ENCODE measurements at places on chromosomes 13 and 19. TPM values are rescaled to one million over a fixed set of nuclear protein-coding genes. Genes with fewer than 3 reads are reported as not detected.

- peaks cover 6% of the 10 kb centered on the region for H3K4me1 ChIP-seq
- H3K27ac ChIP-seq: no peak overlapping the region
- no peak for DNase-seq
- H3K27me3 ChIP-seq: no peaks in the 10 kb centered on the region
These were observed 139.3 kb downstream of the IRS2 start for GRCh38 chr13:109647053-109647452.

DNA sequence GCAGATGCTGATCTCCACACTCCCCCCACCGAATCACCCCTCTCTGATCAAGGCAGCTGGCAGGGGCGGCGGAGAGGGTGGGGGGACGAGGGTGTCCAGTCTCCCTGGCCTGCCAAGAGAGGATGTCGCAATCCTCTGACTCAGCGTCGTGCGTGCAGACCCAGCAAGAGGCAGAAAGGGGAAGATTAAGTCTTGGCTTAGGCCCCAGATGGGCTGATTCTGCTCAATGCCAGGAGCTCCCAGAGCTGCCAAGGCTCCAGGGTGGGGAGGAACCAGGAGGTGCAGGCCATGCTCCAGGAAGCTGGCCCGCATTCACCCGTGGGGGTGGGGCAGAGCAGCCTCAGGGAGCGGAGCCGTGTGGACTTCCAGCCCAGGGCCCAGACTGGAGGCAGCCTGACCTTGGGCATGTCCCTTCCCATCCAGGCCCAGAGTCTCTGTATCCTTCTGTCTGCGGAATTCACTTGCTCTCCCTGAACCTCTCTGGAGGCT lies 6.6 kb upstream of the BCL3 start:
- H3K27me3 ChIP-seq: no peaks in the 10 kb centered on the region
- peak overlapping the region; percentile 37 for H3K27ac ChIP-seq
- no peak for DNase-seq
- H3K4me1 ChIP-seq: peaks cover 59% of the 10 kb centered on the region
- H3K36me3 ChIP-seq: no peaks in the 10 kb centered on the region
- no peak overlapping the region for H3K4me3 ChIP-seq

DNA sequence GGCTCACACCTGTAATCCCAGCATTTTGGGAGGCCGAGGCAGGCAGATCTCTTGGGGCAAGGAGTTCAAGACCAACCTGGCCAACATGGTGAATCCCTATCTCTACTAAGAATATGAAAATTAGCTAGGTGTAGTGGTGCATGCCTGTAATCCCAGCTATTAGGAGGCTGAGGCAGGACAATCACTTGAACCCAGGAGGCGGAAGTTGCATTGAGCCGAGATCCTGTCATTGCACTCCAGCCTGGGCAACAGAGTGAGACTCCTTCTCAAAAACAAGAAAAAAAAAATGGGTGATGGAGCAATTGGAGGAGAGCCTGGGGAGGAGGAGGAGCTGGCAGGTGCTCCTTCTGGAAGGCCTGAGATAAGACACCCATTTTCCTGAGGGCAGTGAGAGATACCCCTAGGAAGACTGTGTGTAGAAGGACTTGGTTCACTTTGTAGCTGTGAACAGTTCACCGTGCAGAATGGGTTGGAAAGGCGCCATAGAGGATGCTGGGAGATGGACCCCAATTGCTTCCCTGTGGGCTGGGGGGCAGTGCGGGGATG lies 8.7 kb upstream of the CARM1 start:
- H3K27me3 ChIP-seq: no peaks in the 10 kb centered on the region
- peaks cover 10% of the 10 kb centered on the region for H3K4me1 ChIP-seq
- no peaks in the 10 kb centered on the region for H3K36me3 ChIP-seq
- no peak overlapping the region for H3K4me3 ChIP-seq
- H3K27ac ChIP-seq: no peak overlapping the region
- no peak for DNase-seq

KCNJ14 gene
- 0.77 TPM for total RNA-seq

DNA sequence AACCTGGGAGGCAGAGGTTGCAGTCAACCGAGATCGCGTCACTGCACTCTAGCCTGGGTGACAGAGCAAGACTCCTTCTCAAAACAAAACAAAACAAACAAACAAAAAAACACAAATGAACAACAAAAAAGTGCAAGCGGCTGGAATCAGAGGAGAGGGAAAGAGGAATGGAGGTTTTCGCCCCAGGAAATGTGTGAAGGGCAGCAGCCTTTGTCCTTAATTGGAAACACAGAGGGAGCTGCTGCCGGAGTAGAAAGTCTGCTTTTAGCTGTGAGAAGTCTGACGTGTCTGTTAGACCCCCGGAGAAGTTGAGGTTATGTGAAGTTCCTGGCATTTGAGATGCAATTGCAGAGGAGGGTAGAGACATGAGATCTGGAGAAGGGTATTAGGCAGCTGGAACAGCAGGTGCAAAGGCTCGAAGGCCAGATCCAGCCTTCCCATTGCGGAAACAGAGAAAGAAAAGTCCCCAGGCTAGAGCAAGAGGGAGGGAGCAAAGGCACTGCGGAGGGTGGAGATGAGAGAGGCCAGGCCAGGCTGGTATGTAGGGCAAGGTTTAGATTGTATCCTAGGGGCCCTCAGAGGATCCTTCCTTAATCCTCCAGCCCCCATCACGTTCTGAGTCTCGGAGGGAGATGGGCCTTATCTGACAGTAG lies 473 bp downstream of the TMIGD2 start:
- peak overlapping the region; percentile 31 for H3K4me3 ChIP-seq
- no peak for DNase-seq
- peaks cover 52% of the 10 kb centered on the region for H3K4me1 ChIP-seq
- no peaks in the 10 kb centered on the region for H3K27me3 ChIP-seq
- peak overlapping the region; percentile 64 for H3K27ac ChIP-seq
- H3K36me3 ChIP-seq: no peaks in the 10 kb centered on the region

ZNF442 gene
- total RNA-seq: 3.4 TPM

GRCh38 chr13:37443538-37443937 lies 155.0 kb downstream of the POSTN start:
- DNase-seq: no peak
- H3K4me3 ChIP-seq: no peak overlapping the region
- no peaks in the 10 kb centered on the region for H3K27me3 ChIP-seq
- no peaks in the 10 kb centered on the region for H3K36me3 ChIP-seq
- no peak overlapping the region for H3K27ac ChIP-seq

DNA sequence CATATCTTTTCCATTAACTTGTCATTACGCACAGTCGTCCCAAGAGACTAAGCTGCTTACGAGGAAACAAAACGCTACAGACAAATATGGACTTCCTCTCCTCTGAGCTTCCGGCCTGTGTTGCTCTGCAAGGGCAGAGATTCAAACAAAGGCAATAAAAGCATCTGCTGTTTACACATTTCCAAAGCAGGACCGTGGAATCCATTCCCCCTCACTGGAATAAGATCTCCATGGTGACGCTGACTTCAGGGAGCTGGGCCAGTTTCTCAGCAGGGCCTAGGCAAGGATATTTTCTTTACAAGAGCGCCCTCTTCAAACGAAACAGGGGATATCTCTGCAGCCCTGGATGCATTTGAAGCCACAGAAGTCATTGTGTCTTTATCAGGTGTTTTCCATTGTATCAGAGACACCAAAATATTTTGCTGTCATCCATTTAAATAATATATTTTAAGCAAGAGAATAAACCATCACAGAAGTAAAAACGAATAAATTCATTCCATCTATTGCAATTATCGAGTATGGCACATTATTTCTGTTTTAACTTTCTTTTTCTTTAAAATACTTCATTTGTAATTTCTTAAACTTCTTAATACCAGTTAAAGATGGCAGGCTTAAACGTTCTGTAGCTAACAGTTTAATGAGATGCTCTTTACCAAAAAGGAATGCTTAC lies 177.5 kb downstream of the DCLK1 start:
- H3K27me3 ChIP-seq: no peaks in the 10 kb centered on the region
- H3K4me3 ChIP-seq: no peak overlapping the region

NMRK2 gene
- total RNA-seq: not detected

- no peaks in the 10 kb centered on the region for H3K36me3 ChIP-seq
- no peak for DNase-seq
- H3K27me3 ChIP-seq: no peaks in the 10 kb centered on the region
- no peak overlapping the region for H3K4me3 ChIP-seq
These were observed 44.6 kb downstream of the KL start for GRCh38 chr13:33060815-33061214.

- H3K36me3 ChIP-seq: no peaks in the 10 kb centered on the region
- no peak overlapping the region for H3K27ac ChIP-seq
- H3K27me3 ChIP-seq: no peaks in the 10 kb centered on the region
These were observed 242.7 kb upstream of the IPO5 start for GRCh38 chr13:97710797-97711196.

- H3K4me3 ChIP-seq: no peak overlapping the region
- DNase-seq: no peak
- no peak overlapping the region for H3K27ac ChIP-seq
These were observed 173.5 kb upstream of the LSM14A start for GRCh38 chr19:33998739-33999345.

DNA sequence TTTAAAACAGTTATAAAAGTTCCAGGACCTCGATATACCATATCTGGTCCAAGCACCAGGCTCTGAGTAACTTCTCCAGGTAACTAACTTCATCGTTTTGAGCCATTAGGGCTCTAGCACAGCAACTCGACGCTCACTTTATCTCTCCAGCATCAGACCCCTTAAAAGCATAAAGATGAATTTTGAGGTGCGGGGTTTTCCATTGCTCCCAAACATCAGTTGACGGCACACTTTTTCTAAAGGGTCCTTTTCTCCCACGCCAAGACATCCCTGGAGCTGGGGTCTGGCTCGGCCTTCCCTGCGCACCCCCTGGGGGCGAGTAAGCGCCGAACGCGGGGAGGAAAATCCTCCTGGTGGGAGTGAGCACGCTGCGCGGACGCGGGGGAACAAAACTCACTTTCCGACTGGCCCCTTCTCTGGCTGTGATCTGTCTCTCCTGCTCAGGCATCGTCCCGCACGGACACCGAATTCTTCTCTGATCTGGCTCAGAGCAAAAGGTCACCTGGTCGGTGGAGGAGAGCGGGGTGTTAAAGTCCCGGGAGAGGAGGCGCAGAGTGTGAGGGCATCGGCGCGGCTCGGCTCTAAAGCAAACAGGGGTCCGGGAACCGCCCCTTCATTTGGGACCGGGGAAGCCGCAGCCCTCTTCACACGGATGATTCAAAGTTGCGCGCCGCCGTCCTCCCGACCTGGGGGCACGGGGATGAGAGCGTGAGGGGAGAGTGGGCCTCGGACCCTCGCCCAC lies at the start of gene ATP7B:
ATP7B (minus strand) TSS at position 561 of the 742 bp plus-strand sequence; CDS start at position 448, 113 bp downstream.
- H3K27ac ChIP-seq: peak within 1 kb of the TSS; percentile 64
- DNase-seq: peak; percentile 23
- peak within 1 kb of the TSS; percentile 88 for H3K4me3 ChIP-seq
- no peaks in the 10 kb centered on the region for H3K36me3 ChIP-seq
- peaks cover 9% of the 10 kb centered on the region for H3K4me1 ChIP-seq

CEACAM20 gene
- not detected for total RNA-seq

DAND5 gene
- not detected for total RNA-seq

DNA sequence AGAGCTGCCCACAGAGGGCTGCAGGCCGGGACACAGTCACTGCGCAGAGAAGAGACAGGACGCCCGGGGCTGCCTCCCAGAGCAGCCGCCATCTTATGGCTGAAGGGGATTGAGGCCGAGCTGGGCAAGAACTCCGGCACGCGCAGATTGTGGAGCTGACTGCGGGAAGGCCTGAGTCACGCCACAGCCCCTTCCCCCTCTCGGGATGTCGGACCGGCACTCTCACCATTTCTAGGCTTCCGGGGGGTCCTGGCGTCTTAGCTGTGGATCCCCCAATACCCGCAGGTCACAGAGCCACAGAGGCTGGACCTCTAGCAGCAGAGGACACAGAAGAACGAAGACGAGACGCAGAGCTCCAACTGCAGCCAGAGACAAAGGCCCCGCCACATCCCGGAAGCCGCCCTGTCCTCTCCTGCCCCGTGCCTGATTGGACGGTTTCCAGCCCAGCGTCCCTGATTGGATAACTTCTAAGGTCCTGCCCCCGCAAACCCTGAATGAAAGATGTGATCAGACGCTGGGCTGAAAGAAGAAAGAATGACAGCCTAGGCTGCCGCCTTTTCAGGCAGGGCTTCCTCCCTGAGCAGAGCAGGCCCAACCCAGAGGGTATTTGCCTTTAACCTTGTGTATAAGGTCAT lies at the start of gene ZNF43:
ZNF43 (minus strand) TSS at position 373 of the 635 bp plus-strand sequence; CDS start at position 229, 144 bp downstream.
- H3K4me1 ChIP-seq: peaks cover 15% of the 10 kb centered on the region
- H3K27ac ChIP-seq: peak within 1 kb of the TSS; percentile 83
- H3K4me3 ChIP-seq: peak within 1 kb of the TSS; percentile 73

DNA sequence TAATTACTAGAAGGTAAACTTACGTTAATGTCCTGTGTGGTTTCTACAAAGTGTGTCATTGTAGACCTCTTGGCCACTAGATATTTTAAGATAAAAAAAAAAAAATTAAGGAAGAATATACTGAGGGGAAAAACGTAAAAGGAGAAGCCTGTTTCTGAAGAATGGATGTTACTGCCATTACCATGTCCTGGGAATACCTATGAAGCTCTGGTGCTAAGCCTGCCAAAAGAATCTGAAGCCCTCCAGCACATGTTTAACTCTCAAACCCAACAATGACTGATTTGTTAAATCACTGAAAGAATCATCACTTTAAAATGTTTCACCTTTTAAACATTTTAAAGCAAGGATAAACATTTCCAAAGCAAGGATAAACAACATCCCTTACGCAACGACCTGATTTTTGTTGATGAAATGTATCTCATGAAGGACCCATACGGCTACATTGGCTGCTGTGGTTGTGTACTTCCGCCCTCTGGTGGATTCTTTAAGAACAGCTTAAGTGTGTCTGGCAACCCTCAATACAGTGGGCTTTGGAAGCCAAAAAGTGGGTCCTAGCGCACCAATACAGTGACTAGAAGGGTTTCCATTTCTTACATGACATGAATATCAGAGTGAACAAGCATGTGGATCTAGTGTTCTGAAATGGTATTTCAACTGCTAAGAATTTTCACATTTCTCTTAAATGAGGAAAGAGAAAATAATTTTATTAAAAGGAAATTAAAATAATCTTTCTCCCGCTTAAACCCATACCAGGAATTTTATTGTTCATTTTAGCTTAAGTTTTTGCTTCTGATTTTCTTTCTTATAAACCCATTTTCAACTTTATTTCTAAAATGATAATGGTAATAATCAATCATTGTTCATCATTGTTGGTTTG lies 74.5 kb upstream of the RAP2A start:
- no peak overlapping the region for H3K27ac ChIP-seq
- peaks cover 16% of the 10 kb centered on the region for H3K36me3 ChIP-seq
- H3K4me3 ChIP-seq: no peak overlapping the region
- peak; percentile 82 for DNase-seq
- no peaks in the 10 kb centered on the region for H3K4me1 ChIP-seq

- no peaks in the 10 kb centered on the region for H3K27me3 ChIP-seq
- H3K4me3 ChIP-seq: no peak overlapping the region
- no peaks in the 10 kb centered on the region for H3K4me1 ChIP-seq
- DNase-seq: no peak
These were observed 26.6 kb downstream of the COL4A1 start for GRCh38 chr13:110280231-110280813.

All from natural killer cell (primary cell).